Stimulated activated CD8-positive, alpha-beta memory T cell treated with anti-CD3 and anti-CD28 coated beads, Interleukin-7, amount 100 ng/mL, for 4 hours (primary cell): ENCODE measurements at places on chromosomes 6 and 20.

GRCh38 chr6:30790724-30791383 is 46.5 kb upstream of the IER3 start:
- DNase-seq = no peak

DNA sequence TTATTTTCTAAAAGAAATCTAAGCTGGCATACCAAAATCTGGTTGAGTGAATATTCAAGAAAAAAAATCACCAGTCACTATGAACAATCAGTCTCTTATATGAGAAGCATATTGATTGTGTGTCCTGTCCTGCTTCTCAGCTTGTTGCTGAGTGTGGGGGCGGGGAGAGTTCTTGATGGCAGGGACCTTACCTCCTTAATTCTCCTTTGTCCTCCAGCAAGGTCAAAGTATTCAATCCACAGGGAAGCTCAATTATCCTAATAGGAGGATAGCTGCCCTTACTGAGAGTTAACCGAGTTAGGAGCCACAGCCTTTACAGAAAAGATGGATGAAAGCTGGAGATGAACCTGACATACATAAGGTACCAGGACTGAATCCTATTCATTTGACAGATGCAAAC is 154.0 kb downstream of the LY86 start:
- DNase-seq = no peak

- no peak for DNase-seq
Measured at GRCh38 chr20:58840816-58841538, 9.7 kb downstream of the GNAS-AS1 start.

- no peak for DNase-seq
Measured at GRCh38 chr6:40112350-40112749, 178.1 kb upstream of the MOCS1 start.

- no peak for DNase-seq
Measured at GRCh38 chr6:157030755-157031154, 253.6 kb downstream of the ARID1B start.
